ENCODE measurements at places on chromosomes 3 and 15.

DNA sequence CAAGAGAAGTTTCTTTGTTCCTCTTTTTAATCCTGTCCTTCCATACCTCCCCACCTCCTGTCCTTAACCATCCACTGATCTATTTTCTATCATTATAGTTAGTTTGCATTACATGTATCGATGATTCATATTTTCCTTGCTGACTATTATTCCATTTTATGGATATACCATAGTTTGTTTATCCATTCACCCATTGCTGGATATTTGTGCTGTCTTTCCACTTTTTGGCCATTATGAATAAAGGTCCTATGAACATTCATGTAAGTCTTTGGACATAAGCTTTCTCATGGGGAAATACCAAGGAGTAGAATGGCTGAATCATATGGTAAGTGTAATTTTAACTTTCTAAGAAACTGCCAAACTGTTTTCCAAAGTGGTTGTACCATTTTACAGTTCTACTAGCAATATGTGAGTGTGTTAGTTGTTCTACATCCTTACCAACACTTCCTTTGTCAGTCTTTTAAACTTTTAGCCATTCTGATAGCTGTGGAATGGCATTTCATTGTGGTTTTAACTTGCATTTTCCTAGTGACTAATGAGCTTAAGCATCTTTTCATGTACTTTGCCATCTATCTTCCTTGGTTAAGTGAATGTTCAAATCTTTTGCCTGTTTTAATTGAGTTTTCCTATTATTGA, 11.7 kb downstream of the ATP6V1A start:
- DNase-seq: no peak

- no peak for DNase-seq
Observed at GRCh38 chr3:63576846-63577245, 75.6 kb upstream of the SNTN start.

GRCh38 chr3:112307557-112307956, 13.5 kb upstream of the SLC9C1 start:
- no peak for DNase-seq

DNA sequence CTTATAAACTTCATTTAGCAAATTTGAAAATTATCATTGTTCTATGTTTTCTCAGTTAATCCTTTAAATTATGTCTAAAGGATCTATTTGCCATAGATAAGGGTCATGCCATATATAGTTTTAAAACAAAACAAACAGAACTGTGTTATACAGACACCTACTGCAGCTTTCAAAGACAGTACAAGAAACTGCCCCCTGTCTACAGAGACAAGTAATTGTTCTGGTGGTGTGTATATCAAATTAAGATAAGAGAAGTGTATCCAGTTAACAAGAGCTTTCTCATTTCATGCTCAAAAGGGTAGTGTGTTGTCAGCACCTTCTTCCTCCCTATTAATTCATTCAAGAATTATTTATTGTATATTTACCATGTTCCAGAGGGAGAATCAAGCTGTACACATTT, 201.2 kb downstream of the FMN1 start:
- DNase-seq: no peak

- no peak for DNase-seq
Observed at GRCh38 chr3:172140499-172141391, 101.4 kb downstream of the FNDC3B start.

GRCh38 chr3:187963677-187964385, 190.1 kb upstream of the LPP start:
- no peak for DNase-seq

DNA sequence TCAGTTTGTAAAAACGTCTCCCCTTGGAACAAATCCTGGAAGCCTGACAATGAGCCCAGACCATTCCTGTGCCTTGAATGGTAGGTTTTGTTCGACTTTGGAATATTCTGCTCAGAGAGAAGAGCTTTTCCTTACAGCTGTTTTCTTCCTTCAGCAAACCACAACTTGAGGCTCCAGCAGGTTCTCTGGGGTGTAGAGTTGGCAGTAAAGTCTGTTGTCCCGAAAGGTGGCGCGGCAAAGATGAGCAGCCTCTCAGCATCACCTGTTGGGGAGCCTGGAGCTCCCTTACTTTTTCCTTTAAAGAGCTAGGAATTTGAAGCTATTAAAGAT, 65.4 kb downstream of the BOC start:
- DNase-seq: no peak

- no peak for DNase-seq
Observed at GRCh38 chr15:77010312-77010686, 15.4 kb downstream of the PSTPIP1 start.

DNA sequence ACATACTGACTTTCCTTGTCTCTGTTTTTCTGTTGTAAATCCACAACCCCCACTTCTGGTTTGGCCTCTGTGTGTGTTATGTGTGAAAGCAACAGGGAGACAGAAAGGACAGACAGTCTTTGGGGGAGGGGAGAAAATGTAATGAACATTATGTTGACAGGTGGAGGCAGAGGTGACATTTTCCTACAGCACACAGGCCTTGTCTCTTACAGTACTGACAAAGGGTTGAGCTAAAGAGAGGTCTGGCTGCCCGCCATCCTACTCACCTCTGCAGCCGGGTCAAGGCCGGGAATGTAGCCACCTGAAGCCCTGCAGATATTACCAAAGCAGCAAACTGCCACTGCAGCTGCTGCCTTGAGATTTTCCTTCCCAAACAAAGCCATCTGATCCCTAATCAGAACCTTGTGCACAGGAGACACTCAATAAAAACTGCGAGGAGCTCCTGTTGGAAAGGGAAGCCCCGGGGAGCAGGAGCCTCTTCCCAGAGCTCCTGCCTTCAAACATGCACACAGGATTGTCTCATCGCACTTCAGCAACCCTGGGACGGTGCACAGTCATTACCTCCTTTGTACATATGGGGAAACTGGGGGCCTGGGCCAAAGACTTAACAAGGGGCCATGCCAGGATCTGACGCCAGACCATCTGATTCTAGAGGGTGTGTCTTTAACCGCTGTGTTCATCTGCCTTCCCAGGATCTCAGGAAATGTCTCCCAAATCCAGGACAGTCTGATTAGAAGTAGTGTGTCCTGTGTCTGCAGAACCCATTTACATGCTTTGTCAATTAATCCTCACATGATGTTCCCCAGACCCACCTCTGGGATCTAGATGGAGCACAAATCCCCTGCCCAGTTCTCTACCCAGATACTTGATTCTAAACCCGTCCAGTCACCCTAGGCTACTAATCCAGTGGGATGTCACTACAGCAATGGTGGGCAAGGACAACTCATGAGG, 14.2 kb downstream of the MYO5C start:
- no peak for DNase-seq

GRCh38 chr15:47620960-47621681, 96.2 kb upstream of the SEMA6D start:
- DNase-seq: no peak

GRCh38 chr3:13525827-13526625, 22.9 kb upstream of the FBLN2 start:
- DNase-seq: no peak

DNA sequence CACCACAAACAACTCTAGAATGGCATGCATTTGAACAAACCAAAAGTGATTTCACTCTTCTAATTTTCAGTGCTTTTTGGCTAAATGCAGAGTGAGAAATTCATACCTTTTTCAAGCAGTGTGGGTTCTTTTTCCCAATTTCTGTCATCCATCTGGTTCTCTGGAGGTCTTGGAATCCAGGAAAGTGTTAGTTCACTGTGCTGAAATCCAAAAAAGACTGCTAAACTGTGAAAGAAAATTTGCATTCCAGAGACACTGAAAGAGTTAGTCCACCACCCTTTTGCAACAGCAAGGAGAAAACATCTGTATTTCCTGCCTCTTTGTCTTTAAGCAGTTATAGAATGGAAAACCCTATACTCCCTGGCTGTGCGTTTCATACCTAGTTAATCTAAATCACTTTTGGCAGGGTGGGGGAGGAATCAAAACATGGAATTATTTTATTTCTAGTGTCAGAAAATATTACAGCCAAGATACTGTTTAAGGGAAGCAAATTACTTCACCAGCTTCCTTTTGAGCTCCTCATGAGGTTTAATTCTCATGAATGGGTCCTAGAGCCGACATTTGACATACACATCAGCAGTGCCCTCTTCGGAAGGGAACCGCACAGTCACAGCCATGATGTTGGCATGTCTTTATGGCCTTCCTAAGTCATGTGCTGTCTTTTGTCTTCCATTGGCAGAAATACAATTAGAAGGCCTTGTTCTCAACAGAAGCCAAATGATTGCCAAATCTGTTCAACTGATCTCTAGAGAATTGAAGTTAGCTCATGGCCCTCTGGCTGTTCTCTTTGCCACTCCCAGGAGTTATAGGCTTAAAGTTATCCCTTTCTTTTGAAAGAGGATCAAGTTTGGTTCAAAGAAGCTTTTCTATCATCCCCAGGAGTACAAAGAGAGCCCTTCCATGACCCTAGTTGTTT, 317.7 kb upstream of the TPRG1 start:
- DNase-seq: no peak

DNA sequence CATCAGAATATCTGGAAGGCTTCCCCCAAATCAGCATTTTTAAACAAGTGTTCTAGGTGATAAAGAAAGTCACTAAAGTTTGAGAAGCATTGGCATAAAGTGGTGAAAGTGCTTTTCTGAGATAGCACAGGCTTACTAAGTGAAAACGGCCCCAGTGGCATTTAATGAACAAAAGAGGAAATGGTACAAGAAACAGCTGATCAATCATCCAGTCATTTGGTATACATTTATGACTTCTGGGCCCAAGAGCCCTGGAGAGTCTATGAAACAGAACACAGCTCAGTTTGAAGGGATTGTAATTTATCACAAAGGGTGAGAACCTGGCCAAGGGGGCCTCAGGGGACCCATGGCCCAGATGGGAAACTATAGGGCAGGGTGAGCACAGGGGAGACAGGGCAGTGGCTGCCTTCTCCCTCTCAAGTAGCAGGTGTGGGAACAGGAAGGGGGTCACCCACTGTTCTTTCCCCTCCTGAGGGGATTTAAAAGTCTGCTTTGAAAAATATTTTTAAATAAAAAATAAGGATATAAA, 265.5 kb upstream of the ROPN1 start:
- no peak for DNase-seq
